ENCODE measurements at places on chromosomes 1 and 21.

DNA sequence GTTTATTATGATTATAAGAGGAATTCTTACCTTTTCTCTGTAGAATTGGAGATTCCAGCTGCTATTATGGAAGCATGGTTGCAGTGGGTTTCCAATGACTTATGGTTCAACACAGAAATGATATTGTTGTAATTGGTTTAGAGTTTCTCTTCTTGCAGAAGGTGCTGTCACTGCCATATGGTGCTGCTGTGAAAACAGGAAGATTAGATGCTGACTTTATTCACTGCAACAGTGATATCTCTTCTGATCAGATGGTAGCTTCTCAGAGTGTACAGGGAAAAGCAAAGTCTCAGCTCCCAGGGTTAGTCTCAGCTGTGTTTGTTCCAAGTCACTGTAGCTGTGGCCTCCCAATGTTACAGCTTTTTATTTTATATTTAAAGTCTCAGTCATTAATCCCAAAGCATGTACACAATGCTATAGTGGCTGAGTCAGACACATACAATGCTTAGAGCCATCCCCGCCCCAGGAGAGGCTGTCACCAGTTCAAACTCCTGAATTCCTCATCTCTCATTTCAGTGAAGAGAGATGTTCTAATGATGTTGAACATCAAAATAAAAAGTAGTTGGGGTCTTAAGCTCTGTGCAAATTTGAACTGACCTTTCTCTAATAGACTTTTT, 42.7 kb upstream of the RGS2 start:
- DNase-seq, result no peak

GRCh38 chr1:60108196-60108595, 34.6 kb upstream of the C1orf87 start:
- no peak for DNase-seq

DNA sequence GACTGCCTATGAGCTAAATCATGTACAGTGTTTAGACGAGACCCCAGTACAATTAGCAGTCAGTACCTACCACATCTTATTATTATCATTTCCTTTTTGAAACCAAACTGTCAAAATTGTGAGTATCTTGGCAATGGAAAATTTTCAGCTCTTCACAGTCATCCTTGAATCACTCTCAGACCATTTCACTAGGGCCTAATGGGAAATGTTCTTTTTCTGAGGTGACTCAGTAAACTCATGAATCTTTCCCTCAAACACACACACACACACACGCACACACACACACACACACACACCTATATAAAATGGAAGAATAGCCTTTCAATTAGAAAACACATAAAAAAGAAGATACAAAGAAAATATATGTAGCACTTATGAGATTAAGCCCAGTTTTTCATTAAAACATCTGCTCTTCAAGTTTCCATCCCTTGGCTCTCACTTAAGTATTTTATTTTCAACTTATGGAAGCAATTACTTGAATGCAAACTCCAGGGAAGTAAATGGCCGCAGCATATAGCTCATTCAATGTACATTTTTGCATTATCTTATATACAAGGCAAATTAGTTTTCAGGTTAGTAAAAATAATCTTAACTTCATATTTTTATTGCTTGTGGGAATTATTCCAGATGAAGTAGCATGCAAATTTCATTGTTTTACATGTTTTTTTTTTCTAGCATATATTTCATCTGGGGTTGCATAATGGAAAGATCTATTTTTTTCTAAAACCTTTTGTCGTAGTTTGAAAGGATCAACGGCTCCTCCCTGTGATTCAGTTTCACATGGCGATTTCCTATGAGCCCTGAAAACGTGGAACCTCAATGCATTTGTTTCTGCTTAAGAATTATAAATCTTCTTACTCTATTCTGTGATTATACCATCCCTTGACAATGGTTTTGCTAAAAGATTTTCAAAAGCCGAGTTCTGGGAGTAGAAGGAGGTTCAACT, 46.3 kb upstream of the TMPRSS15 start:
- DNase-seq, result no peak

DNA sequence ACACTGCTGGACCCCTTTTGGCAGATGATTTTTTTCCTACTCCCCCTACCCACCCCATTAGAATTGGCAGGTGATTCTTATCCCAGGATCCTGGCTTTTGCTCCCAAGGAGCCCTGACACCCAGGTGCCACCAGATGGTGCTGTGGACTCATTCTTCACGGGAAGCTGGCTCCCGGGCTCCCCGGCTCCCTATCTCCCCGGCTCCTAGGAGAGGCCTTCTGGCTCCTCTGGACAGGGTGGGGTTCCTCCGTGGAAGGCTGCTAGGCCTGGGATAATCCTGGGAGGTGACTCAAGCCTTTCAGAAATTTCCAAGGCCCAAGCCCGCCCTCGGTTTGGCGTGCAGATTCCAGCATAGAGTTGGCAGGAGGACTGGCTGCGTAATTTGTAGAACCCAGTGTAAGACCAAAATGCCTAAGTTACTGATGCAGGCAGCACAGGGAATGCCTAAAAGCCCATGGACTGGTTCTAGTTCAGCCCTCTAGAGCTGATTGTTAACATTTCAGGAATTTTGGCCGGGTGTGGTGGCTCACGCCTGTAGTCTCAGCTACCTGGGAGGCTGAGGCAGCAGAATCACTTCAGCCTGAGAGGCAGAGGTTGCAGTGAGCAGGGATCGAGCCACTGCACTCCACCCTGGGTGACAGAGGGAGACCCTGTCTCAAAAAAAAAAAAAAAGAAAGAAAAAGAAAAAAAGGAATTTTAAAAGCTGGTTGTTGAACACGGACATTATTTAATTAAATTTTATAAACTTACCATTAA, 6.8 kb upstream of the BSDC1 start:
- DNase-seq, result peak; percentile 59

DNA sequence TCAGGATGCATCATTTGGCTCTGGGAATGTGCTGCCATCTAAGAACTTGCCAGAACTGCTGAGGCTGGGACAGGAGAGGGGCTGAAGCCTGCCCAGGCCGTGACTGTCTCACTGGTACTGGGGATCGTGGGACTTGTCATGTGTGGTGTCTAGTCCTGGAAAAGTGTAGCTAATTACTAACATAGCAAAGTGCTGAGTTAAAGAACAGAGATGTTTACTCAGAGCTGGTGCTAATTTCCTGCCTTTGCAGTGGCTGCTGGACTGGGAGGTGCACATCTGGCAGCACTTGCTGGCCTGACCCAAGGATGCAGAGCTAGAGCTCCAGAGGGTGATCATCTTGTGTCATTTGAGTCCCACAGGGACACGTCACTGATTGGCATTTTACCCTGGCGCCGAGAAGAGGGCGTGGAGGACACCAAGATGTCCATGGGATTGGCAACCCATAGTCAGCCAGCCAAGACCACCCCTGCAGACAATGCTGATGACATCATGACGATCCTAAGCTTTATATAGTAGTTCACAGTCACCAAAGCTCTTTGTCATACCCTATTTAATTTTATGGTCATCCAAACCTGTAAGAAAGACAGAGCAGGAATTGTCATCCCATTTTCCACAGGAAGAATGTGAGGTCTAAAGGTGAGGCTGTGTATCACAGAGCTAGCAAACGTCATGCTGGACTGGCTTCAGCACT, 110.1 kb upstream of the SLC44A3 start:
- DNase-seq, result no peak

- DNase-seq, result no peak
Observed at GRCh38 chr21:23543333-23543732, 2063.9 kb downstream of the MRPL39 start.

GRCh38 chr1:66084442-66084841, 291.7 kb downstream of the PDE4B start:
- DNase-seq, result no peak

GRCh38 chr1:181061891-181062835, 26.3 kb upstream of the IER5 start:
- DNase-seq, result no peak

- no peak for DNase-seq
Observed at GRCh38 chr1:185080422-185080821, 35.1 kb downstream of the RNF2 start.

DNA sequence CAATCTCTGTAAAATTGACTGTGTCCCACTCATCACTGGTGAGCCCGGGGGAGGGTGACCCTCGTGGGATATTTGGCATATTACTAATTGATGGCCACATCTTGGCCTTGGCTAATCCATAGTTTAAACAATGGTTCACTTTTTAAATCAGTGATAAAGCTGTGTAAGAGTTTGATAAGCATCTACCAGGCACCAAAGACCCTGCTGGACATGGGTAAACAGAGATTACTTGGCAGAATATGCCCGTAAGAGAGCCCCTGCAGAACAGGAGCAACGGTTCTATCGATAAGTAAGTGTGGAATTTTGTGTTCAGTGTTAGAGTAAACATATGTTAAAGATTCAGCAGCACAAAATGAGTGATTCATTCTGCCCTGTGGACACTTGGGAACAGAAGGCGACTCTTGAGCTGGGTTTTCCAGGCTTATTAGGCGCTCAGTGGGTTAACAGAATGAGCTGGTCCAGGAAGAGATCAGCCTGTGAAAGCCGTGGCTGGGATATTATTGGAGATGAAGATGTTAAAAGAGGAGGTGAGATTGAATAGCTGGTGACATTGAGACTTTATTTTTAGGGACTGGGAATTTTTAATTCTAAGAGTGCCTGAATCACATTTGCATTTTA, 55.9 kb downstream of the CNST start:
- no peak for DNase-seq

- no peak for DNase-seq
Observed at GRCh38 chr1:113133038-113133437, 60.0 kb downstream of the LRIG2 start.

DNA sequence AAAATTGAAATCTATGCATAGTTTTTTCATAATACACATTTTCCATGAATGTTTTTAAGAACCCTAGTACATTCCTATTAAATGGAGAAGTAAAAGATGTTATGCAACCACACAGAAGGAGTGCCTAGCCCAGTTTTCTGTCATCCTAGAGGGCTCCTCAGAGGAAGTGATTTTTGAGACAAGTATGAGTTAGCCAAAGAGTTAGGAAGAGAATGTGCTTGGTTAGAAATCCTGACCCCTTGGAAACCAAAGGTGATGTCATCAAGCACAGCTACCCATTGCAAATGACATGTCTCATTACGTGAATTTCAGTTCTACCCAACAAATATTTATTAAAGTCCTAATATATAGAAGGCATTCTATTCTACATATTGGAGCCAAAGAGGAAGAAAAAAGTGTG, 88.9 kb upstream of the TNFSF4 start:
- no peak for DNase-seq

- no peak for DNase-seq
Observed at GRCh38 chr1:173482683-173483082, 5.5 kb downstream of the PRDX6 start.

- no peak for DNase-seq
Observed at GRCh38 chr21:31041295-31042079, 3.2 kb upstream of the KRTAP19-8 start.

- DNase-seq, result no peak
Observed at GRCh38 chr1:226779561-226779960, 40.5 kb upstream of the ITPKB start.

GRCh38 chr1:246182149-246182851, 324.8 kb downstream of the SMYD3 start:
- DNase-seq, result no peak

GRCh38 chr1:84759756-84760155, 69.5 kb upstream of the SSX2IP start:
- DNase-seq, result no peak

DNA sequence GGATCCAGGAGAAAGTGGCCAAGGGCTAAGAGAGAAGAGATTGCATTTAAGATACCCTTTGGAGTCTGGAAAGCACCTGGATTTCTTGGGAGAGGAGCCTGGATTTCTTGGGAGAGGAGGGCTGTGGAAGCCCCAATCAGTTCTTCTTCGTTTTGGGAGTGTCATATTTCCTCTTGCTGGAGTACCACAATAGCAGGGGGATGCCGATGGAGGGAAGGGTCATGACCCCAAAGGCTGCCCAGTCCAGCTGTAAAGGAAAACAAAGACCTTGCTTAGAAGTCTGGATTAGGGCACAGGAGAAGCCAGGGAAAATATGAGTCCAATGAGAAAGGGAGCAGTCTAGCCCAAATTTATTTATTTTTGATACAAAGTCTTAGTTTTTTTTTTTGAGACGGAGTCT, 11.3 kb downstream of the SSR2 start:
- no peak for DNase-seq

- DNase-seq, result no peak
Observed at GRCh38 chr1:204224655-204225054, 10.9 kb upstream of the GOLT1A start.

- peak; percentile 30 for DNase-seq
Observed at GRCh38 chr1:167548059-167548932, 5.3 kb downstream of the CREG1 start.

DNA sequence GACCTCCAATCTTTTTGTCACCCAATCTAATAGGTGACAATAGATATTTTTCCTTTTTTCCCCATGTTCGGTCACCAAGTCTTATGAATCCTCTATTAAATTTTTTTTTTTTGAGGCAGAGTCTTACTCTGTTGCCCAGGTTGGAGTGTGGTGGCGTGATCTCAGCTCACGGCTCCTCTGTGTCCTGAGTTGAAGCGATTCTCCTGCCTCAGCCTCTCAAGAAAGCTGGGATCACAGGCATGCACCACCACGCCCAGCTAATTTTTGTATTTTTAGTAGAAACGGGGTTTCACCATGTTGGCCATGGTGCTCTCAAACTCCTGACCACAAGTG, 42.5 kb upstream of the MTF1 start:
- no peak for DNase-seq

DNA sequence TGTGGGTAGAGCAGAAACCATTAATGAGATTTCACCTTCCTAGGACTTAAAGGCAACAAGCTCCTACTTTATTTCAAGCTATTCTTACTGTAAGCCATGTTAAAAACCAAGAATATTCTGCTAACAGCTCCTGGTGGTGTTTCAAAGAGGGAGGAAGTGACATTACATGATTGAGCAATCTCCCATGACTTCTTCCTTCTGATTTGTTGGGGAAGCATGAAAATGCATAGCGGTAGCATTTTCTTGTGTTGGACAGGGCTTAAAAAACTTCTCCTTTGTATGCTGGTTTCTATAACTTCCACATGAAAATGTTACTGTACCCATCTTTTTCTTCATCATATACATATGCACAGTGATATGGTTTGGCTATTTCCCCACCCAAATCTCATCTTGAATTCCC, 297.0 kb upstream of the SNX7 start:
- no peak for DNase-seq

DNA sequence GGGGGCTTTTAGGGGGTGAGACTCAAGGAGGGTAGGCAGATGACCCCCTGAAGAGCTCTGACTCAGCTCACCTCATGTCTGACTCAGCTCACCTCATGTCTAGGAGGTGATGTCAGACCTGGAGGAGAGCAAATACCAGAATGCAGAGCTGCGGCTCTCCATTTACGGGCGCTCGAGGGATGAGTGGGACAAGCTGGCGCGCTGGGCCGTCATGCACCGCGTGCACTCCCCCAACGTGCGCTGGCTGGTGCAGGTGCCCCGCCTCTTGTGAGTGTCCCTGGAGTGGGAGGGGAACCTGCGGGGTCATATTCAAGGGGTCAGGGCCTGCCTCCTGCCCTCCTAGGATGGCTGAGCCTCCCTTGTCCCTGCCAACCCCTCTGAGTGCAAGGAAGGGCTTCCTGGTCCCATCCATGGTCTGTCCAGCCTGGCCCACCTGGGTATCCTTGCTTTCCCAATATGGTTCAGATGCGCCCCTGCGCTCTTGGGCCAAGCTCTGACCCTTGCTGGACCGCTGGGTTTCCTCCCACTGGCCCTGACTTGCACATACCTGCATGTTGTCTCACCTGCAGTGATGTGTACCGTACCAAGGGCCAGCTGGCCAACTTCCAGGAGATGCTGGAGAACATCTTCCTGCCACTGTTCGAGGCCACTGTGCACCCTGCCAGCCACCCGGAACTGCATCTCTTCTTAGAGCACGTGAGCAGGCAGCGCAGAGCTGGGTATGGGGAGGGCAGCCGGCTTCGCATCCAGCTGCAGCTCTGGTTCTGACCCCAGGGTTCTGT, 9.1 kb downstream of the AMPD2 start:
- DNase-seq, result peak; percentile 89

- no peak for DNase-seq
Observed at GRCh38 chr1:910311-910880, 13.3 kb upstream of the SAMD11 start.
